ENCODE measurements at places on chromosomes 7 and 10.

GRCh38 chr7:6590645-6591110, 857 bp downstream of the INTS15 start:
- no peak for DNase-seq

- no peak for DNase-seq
These were observed 33.2 kb downstream of the GNAT3 start for GRCh38 chr7:80478683-80479082.

DNA sequence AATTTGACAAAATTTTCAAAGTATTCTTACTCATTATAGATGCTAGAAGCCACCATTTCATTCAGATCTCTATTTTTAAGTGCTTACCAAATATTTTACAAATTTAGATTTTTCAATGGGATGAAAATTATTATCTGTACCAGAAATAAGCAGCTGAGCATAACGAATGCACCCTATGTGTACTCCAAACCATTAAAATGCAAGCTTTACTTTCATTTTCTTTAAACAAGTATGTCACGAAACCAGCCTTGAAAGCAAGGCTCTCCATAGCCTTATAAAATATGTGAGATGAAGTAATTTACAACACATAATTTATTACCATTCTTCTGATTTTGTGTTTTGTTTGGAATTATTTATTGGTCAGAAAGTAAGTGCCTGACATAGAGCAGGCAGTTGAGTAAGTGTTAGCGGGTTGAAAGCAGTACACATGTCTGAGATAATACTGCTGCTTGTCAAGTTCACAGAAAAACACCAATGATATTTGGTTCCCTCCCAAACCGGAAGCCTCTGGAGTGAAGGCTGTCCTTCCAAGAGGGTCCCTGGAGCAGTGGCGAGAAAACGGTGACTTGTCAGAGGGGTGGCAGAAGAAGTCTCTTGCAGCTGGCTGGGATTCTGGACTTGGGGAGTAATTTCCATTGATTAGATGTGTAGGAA, 322.7 kb upstream of the PFKP start:
- no peak for DNase-seq

DNA sequence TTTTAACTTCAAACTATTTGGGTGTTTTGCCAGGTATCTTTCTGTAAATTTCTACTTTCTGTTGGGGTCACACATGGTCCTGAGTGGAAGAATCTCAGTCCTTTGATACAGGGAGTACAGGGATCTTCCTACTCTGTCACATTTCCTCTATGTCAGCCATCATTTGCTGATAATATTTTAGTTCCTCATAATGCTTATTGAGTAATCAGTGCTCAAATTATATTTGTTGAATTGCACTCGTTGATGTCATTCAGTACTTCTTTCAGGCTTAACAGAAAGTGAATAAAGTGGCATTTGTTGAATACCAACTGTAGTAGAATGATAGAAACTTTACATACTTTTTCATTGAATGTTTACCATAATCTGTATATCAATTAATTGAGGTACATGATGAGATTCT, 31.9 kb downstream of the WDR11 start:
- no peak for DNase-seq

- DNase-seq: no peak
These were observed 300.7 kb upstream of the PITRM1 start for GRCh38 chr10:3473271-3473670.

DNA sequence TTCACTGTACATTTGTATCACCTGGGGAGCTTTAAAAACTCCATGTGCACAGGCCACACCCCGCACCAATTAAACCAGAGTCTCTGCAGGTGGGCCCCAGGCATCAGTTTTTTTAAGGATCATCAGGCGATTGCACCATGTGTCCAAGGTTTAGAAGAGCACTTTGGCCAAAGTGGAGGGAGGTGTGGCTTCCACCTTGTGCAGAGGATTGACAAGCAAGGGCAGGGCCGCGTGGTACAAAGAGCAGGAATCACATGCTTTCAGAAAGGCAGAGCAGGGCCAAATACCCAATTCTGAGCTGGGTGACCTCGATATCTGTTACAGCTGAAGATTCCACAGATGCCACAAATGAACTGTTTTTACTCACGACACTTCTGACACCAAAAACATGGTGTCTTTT, 52.4 kb downstream of the NOC3L start:
- DNase-seq: no peak

DNA sequence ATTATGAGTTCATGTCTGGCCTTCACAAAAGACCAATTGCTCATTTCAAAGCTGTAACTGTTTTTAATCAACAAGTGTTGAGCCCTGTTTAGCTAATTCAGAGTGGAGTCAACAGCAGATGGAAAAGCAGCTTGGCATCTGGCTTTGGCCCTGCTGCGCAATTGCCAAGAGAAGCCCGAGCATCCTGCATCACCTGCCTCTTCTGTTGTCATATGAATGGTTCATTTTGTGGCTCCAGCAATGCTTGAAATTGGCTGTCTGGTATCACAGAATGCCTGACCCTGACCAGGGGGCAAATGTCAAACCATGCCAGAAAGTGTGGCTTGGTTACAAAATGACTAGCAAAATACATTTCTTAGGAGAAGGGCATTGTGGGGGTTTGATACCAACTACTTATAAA, 296.5 kb upstream of the PHF14 start:
- DNase-seq: no peak

GRCh38 chr10:17544465-17544864, 72.7 kb downstream of the HACD1 start:
- no peak for DNase-seq

All from GM13976 (cell line).